ENCODE measurements at places on chromosomes 2 and 18.

DNA sequence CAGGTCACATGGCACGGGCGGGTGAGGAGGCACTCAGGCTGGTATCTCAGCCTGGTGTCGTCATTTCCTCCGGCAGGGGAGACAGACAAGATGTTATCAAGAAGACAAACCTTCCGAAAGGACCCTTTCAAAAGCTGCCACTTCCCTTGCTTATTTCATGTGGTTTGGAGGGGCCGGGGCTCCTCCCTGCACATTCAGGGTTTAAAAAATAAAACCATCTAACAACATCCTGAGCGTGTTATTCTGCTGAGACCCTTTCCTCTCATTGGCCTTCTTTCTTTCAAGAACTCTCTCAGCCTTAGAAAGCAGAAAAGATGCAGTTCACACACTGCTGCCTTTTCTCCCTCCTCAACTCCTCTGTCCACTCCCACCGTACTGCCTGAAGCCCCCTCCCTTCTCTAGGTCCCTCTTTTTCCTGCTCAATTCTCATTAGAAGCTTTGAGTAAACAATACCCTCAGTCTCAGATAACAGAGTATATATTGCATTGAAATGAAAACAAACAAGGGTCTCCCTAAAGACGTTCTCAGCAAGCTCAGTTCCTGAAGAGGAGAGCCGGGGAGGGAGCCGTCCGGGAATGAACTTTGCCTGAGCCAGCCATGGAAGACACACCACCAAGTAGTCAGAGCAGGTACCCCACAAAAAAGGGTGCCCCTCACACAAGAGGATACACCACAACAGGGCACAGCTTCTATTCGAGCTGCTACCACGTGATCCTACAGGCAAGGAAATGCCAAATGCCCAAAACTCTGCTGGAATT, 9.7 kb downstream of the SMAD7 start:
- peak; percentile 53 for DNase-seq

- DNase-seq: no peak
These were observed 34.6 kb downstream of the DIPK1C start for GRCh38 chr18:74422541-74422940.

DNA sequence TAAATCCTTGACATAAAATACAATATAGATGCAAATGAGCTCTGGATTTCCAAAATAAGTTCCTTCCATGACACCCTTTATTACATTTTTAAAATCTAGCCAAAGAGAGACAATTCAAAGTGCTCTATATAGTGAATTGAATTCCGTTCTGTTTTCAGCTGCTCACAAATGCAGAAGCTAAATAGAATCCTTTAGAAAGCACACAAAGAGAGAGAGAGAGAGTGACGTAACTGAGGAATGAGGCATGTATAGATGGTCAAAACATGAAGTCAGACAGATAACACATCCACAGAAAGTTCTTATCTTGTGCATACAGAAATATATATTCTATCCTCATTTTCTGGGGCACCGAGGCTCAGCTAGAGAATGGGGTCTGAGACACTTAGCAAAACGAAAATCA, 344.7 kb upstream of the NETO1 start:
- no peak for DNase-seq

GRCh38 chr2:133828913-133829312, 260.6 kb upstream of the NCKAP5 start:
- no peak for DNase-seq
